ENCODE measurements at places on chromosomes 5 and 9. TPM values are rescaled to one million over a fixed set of nuclear protein-coding genes. Genes with fewer than 3 reads are reported as not detected.
A peak's percentile ranks its signal among the peaks of the same experiment; 100 is the strongest.

- H3K36me3 ChIP-seq, result no peaks in the 10 kb centered on the region
- no peak for DNase-seq
- H3K4me1 ChIP-seq, result no peaks in the 10 kb centered on the region
Measured at GRCh38 chr9:3433066-3433465, 92.7 kb downstream of the RFX3 start.

DNA sequence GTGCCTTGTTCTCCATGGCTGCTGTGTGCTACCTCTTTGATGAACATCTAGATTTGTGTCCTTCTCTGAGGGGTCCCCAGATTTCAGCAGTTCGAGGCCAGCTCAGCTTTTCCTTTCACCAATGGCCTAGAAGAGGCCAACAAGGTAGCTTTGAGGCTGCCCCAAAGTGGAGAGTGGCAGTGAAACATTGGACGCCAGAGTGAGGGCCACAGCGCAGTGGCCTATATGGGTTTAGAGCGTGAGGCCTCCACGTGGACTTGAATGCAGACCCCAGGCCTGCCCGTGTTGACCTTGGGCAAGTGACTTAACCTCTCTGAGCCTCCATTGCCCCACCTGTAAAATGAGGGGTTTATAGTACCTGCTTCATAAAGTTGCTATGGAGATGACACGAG lies 11.8 kb downstream of the MYOZ3 start:
- H3K27ac ChIP-seq, result no peak overlapping the region
- H3K4me1 ChIP-seq, result no peaks in the 10 kb centered on the region
- H3K27me3 ChIP-seq, result no peaks in the 10 kb centered on the region

DNA sequence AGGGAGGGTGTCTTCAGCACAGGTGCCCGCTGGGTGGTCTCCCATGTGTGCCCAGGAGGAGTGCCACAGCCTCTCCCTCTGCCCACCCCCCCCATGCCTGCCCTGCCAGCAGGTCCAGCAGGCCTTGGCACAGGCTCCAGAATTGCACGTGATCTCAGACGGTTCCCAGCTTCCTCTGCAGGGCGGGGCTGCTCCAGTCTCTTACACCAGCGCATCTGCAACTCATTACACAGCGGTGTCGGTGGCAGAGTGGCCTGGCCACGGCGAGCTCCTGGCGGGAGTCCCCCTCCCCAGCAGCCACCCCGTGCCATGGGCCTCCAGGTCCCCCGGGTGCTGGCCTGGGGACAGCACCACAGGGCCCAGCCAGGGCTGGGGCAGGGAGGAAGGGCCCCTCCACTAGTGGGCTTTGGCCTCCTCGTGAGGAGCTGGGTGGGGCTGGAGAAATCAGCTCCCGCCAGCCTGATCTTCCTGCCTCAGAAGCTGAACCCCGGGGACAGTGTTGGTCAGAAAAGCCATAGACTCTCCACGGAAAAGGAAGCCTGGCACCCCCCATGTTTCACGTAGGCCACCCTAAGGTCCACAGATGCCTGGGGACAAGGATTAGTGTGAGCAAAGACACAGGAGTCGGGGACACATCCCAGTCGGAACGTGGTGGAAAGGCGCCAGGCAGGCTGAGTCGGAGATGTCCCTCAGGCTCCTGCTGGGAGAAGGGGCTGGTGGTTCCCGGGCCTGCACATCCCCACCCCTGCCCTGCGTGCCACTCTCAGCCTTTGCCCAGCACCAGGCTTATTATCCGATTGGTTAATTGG lies 40.2 kb downstream of the RXRA start:
- peak overlapping the region; percentile 77 for H3K27ac ChIP-seq
- peak; percentile 75 for DNase-seq
- no peaks in the 10 kb centered on the region for H3K36me3 ChIP-seq

GRCh38 chr9:72974501-72974900 lies 21.6 kb upstream of the ALDH1A1 start:
- no peak overlapping the region for H3K4me3 ChIP-seq
- H3K27me3 ChIP-seq, result no peaks in the 10 kb centered on the region
- no peak for DNase-seq
- H3K36me3 ChIP-seq, result no peaks in the 10 kb centered on the region
- no peaks in the 10 kb centered on the region for H3K4me1 ChIP-seq

The SPINK7 gene
- total RNA-seq, result not detected

The BTNL3 gene
- not detected for total RNA-seq

DNA sequence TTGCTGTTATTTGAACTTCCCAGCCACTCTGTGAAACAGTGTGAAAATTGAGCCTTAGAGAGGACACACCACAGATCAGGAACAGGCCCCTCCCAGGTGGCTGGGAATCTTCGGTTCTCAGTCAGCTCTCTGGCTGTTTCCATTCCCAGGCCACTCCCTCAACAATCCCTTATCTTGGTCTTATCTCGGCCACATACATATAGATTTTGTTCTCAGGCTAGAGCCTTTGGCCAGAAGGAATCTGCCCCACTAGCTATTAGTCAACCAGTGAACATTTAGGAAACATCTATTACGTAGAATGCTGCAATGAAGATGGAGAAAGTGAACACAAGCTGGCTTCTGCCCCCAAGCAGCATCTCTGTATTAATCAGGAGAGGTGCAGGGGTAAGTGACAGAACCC lies 21.0 kb upstream of the WWC1 start:
- no peak for DNase-seq
- no peak overlapping the region for H3K27ac ChIP-seq
- H3K36me3 ChIP-seq, result no peaks in the 10 kb centered on the region
- H3K4me3 ChIP-seq, result no peak overlapping the region
- peaks cover 2% of the 10 kb centered on the region for H3K4me1 ChIP-seq
- H3K27me3 ChIP-seq, result no peaks in the 10 kb centered on the region

The SGTB gene
- total RNA-seq, result 8.8 TPM

- no peak for DNase-seq
- no peak overlapping the region for H3K4me3 ChIP-seq
- no peak overlapping the region for H3K27ac ChIP-seq
- H3K27me3 ChIP-seq, result no peaks in the 10 kb centered on the region
- H3K4me1 ChIP-seq, result peaks cover 6% of the 10 kb centered on the region
Measured at GRCh38 chr9:134189470-134190231, 25.3 kb upstream of the RNU6ATAC start.

DNA sequence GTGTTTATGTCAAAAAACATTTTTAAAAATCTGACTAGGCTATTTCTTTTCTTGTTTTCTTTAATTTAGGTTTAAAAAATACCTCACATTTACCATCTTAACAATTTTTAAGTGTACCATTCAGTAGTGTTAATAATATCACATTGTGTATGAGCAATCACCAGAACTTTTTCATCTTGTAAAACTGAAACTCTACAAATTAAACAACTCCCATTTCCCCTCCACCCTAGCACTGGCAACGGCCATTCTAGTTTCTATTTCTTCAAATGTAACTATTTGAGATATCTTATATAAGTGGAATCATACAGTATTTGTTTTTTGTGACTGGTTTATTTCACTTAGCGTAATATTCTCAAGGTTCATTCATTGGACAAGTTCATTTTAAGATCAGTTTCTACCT lies 27.7 kb downstream of the PLCXD3 start:
- H3K27ac ChIP-seq, result no peak overlapping the region
- no peak overlapping the region for H3K4me3 ChIP-seq
- DNase-seq, result no peak
- H3K4me1 ChIP-seq, result no peaks in the 10 kb centered on the region

GRCh38 chr5:2453781-2454180 lies 297.7 kb downstream of the IRX2 start:
- DNase-seq, result peak; percentile 14
- peaks cover 3% of the 10 kb centered on the region for H3K27me3 ChIP-seq
